ENCODE measurements at places on chromosomes 3 and 15. TPM values are rescaled to one million over a fixed set of nuclear protein-coding genes. Genes with fewer than 3 reads are reported as not detected.
A peak's percentile ranks its signal among the peaks of the same experiment; 100 is the strongest.

GRCh38 chr3:128487813-128488635 lies 5.0 kb downstream of the GATA2 start:
- peak; percentile 36 for DNase-seq

- DNase-seq = no peak
Observed at GRCh38 chr15:85019815-85020590, 38.3 kb downstream of the PDE8A start.

GRCh38 chr15:59005579-59005978 lies 18.1 kb downstream of the RNF111 start:
- no peak for DNase-seq

DNA sequence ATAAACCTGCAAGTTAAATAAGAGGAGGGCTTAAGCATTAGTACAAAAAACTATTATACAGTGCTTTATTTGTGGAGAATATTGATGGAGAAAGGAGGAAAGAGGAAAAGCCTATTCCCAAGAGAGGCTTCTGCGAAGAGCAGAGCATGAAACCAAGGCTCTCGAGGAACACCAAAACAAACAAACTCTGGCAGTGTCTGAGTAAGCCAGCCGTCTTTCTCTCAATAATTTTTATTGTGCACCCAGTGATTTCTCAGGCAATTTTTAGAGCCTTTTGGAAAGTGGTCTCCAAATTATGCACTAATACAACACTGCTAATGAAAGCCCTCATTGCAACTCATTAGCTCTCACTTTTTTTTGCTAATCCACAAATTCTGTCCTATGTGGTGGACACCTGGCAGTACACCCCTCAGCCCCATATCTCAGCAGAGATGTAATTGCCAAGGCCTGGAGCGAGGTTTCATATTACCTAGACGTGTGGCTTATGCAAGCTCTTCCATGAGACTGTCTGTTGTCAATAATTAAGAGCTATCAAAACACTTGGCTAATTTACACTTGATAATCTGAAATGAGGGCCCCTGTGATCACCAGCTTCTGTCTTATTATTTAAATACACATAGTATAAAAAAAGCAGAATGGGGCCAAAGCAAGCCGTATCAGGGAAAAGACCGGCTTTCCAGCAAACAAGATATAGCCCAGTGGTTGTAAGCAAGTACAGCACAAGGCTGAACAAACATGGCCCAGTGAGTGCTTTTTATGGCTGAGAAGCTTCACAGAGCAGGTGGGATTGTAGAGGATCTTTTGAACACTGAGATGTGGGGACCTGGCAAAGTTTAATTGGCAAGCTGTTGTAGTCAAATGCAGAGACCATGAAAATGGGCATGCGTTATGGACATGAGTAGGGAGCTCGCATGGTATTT lies 216.9 kb downstream of the ROBO2 start:
- DNase-seq = no peak

DNA sequence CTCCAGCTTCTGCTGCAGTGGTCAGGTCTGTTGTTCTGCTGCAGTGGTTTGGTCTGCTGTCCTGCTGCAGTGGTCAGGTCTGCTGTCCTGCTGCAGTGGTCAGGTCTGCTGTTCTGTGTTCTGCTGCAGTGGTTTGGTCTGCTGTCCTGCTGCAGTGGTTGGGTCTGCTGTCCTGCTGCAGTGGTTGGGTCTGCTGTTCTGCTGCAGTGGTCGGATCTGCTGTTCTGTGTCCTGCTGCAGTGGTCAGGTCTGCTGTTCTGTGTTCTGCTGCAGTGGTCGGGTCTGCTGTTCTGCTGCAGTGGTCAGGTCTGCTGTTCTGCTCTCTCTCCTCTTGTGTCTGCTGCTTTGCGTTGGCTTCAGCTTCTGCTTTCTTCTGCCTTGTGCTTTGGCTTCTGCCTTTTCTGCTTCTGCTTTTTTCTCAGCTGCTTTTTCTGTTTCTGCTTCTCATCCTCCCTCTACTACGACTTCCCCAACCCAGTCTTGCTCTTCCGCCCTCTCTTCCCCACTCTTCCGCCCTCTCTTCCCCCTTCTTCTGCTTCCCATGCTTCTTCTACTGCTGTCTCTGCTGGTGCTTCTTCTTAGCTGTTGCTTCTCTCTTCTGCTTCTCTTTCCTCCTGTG lies 50.7 kb downstream of the FAM43A start:
- DNase-seq = no peak

GRCh38 chr15:69536726-69537512 lies 84.3 kb downstream of the RPLP1 start:
- DNase-seq = no peak

GRCh38 chr3:195263925-195264600 lies 6.9 kb downstream of the XXYLT1 start:
- no peak for DNase-seq

DNA sequence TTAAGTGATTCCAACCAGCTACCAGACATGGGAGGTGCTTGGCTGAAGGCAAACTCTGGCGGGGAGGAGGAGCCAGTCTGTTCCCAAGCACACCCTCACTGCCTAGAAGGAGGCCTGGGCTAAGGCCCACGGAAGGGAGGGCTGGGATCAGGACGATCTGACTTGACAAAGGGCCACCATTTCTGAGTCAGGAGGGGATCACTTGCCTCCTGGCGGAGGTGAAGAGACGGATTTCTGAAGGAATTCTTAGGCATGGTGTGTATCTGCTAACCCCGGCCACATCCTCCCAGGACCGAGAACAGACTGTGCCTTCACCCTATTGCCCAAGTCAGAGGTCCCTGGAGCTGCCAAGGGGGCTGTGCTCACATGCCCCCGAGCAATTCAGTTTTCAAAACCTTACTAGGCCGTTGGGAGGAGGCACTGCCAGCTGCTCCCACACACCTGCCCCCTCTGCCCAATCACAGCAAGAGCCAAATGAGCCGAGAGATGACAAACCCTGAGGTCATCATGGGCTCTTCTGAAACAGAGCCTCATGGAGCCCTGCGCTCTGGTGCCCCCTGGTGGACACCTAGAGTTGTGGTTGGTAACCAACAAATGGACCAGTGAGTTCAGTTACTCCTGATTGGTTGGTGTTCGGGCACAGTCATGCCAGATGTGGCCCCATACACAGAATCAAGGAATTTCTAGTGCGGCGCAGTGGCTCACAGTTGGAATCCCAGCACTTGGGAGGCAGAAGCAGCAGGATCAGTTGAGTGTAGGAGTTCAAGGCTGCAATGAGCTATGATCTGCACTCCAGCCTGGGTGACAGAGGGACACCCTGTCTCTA lies 6.5 kb upstream of the TNK2 start:
- DNase-seq = no peak

- peak; percentile 54 for DNase-seq
Observed at GRCh38 chr15:101250341-101250831, 1.5 kb downstream of the CHSY1 start.

DNA sequence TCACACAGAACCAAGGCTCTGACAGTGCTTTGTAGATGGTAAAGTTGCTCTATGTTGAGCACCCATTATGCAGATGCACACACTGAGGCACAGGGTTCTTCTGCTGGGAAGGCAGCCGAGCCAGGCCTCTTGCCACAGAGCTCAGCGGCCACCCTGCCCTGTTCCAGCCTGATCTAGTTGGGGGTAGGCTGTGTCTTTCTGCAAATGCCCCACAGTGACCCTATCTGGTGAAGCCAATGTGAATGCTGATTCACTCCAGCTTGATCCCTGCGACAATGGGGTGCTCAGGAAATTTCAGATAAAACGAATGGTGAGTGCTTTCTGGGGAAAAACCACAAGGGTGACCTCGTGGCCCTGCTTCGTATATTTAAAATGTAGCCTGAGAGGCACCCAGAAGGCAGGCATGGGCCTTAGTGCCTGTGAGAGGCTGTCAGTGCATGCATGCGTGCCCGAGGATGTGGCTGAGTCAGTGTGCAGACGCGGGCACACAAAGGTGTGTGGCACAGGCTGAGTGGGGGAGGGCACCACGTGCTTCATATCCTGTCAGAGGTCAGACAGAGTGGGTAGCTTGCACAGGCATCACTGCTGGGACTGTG lies 85.7 kb downstream of the ATP2B2 start:
- no peak for DNase-seq

DNA sequence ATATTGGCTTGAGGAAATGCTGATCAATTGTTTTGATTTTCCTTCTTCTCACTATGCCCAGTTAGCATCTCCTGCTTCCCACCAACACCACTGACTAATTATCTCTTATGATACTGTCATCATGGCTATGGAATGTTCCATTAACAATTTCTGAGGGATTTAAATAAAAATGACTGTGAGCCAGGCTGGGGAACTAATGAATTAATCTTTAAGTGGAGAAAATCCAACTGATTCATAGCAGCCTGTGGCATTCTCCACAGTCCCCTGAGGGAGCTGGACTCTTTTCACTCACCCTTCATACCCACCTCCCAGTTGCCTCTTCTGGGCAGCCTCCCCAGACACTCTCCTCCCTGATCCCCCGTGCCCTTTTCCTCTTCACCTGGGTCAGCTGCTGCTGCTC lies 353.6 kb downstream of the CLSTN2 start:
- DNase-seq = no peak

- DNase-seq = no peak
Observed at GRCh38 chr3:31635545-31635944, 102.8 kb downstream of the STT3B start.

DNA sequence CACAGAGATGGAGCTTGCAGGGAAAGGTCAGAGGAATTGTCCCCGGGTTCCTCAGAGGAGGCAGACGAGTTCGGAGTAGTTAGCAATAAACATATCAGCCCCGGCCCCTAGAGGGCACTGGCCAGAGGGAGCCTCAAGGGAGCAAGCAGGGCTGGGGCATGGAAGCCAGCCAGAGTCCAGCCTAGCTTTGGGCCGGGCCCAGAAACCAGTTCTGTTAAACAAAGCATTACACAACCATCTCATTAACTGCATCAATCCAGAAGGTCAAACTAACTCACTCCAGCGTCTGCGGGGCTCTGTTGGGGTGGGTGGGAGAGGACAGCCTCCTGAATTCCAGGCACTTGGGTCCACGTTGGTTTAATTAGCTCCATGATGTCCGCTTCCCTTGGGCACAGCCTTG lies 41.0 kb upstream of the IREB2 start:
- no peak for DNase-seq

GRCh38 chr3:134038071-134038491 lies 8.4 kb upstream of the SLCO2A1 start:
- DNase-seq = no peak

DNA sequence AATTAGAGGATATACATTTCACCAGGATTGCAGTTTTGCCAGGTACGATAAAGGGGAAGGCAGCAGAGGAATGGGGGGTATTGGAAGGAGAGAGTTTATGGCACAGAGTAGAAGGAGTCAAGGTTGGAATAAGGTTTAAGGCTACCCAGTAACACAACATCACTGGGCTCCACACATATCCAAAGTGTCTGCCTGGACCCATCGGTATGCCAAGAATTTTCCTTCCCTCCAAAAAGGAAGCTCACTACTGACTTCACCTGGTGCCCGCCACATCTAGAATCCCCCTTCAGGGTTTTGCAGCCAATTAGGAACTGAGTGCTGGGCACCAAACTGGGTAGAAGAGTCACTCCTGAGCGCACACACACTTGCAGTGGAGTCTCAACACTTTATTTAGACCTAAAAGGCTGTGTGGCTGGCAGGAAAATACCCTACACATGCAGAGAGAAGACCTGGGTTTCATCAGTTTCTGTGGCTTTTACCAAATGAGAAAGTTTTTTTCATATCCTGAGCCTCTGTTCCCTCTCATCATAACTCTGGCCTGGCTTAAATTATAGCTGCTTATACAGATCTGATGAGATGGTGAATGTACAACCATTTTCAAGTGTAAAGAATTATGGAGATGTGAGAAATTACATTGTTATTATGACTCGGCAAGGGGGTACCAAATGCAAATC lies 190.8 kb upstream of the LPP start:
- no peak for DNase-seq

- DNase-seq = no peak
Observed at GRCh38 chr3:107627962-107628542, 105.3 kb downstream of the BBX start.

DNA sequence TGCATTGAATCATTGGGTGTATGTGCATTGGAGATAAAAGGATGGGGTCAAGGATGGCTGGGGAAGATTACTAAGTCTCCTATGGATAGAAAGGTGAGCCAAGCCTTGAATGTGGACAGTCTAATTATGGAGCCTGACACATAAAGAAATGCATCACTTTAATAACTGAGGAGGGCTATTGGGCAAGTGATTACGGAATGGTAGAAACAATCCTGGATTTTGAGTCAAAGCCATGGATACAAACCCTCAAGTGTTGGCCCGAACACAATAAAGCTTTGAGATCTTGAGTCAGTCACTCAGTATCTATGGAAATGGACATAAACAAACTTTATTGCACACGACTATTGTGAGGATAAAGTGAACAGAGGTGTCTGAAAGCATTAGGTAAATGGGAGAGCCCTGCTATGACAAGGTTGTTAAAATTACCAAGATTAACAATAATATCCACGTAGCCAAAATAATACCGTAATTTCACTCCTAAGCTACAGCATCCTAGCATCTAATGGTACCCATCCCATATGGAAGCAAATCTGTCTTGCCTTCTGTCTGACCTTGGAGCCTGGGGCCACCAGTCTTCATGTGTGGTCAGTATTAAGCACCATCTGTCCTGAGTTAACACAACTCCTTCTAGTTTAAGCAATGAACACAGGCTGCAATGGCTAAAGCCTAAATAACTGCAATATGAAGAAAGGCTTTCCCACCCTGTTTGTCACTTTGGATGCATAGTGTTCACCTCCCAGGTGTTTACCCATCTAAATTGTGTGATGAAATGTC lies 136.9 kb upstream of the PRICKLE2 start:
- DNase-seq = no peak

DNA sequence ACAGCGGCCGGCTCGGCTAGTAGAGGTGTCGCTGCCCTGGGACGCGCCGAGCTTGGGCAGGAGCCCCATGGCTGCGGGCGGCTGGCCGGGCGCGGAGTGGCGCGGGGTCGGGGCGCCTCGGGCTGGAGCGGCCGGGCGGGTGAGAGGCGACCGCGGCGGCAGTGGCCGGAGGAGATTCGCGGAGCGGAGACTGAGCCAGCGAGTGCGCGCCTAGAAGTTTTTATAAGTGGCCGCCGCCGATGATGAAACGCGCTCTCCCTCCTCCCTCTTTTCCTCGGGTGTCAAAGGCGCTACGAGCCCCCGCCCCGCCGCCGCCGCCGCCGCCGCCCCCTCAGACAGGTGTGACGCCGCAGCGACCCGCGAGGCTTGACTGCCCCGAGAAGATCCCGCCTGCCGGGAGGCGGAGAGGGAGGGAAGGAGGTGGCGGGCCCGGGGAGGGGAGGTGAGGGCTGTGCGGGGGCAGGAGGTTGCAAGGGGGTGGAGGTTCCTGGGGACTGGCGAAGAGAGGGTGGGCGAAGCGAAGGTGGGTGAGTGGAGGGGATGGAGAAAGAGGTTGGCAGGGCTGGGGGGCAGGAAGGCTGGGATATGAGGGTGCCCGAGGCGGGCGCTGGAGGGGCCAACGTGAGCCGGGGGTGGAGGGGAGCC lies at the start of gene SLCO2A1:
Gene SLCO2A1, minus strand, starts transcription at position 192 of the 645 bp plus-strand sequence. Its CDS starts 123 bp downstream, at position 69.
- DNase-seq = no peak

Gene GOLGA6A
- 0.89 TPM for total RNA-seq

Gene P2RY14
- 3.3 TPM for total RNA-seq

Gene CPA3
- total RNA-seq = 34.4 TPM

Gene GOLGA8G
- total RNA-seq = not detected

Gene POPDC2
- total RNA-seq = 5.5 TPM

Gene SLC25A38
- 13.2 TPM for total RNA-seq

Gene GOLGB1
- total RNA-seq = 51.3 TPM

Gene RETNLB
- total RNA-seq = not detected

Gene GRK7
- total RNA-seq = 0.10 TPM

Gene CLDN18
- total RNA-seq = not detected

Gene RAB8B
- total RNA-seq = 52.0 TPM

Data from skin of body (tissue), 3 donors.